ENCODE measurements at places on chromosomes 6 and 20. TPM values are rescaled to one million over a fixed set of nuclear protein-coding genes. Genes with fewer than 3 reads are reported as not detected.

CFAP61 gene
- total RNA-seq, result 1.4 TPM

CHRNA4 gene
- total RNA-seq, result not detected

HDGFL1 gene
- not detected for total RNA-seq

GRCh38 chr6:157880534-157880933, 57.5 kb downstream of the SNX9 start:
- DNase-seq, result no peak

DNA sequence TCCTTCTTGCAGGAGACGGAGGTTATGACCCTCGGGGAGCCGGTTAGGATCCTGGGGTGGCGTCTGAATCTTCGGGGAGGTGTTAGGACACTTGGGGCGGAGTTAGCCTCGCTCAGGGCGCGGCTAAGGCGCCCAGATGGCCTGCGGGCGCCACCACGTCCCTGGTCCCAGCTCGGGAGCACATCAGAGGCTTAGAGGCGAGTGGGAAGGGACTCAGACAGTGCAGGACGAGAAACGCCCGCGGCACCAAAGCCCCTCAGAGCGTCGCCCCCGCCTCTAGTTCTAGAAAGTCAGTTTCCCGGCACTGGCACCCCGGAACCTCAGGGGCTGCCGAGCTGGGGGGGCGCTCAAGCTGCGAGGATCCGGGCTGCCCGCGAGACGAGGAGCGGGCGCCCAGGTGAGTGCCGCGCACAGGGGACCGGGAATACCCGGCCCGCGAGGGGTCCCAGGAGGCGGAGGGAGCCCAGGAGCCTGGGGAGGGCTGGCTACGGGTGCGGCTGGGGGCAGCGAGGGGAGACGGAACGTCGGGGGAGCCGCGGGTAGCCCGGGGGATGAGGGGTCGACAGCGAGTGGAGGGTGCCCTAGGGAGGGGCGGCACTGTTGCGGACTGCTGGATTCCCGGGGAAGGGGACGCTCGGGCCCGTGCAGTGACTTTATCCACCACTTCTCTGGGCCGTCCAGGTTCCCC, at the start of gene HCK:
TSS of gene HCK (plus strand) at position 153 of the 688 bp plus-strand sequence.
- no peak for DNase-seq

- DNase-seq, result no peak
These were observed 32.3 kb downstream of the CNKSR3 start for GRCh38 chr6:154478021-154478700.

GRCh38 chr6:159097256-159097655, 52.5 kb upstream of the TAGAP start:
- no peak for DNase-seq

DNA sequence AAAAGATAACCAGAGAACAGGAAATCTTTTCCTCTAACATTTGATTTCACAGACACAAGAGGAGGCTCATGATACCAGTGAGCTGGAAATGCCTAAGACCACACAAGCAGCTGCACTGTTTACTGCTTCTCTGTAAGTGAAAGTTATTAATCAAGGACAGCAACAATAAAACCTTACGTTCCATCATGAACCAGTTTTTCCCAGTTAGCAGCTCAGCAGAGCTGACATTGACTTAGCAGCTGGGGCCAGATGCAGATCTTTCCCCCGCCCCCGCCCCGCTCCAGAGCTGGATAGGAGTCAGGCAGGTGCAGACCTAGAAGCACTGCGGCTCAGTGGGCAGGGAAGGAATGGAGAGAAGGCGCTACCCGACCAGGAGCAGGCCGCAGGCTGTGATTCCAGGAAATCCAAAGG, 275.2 kb downstream of the GMDS start:
- DNase-seq, result no peak

DNA sequence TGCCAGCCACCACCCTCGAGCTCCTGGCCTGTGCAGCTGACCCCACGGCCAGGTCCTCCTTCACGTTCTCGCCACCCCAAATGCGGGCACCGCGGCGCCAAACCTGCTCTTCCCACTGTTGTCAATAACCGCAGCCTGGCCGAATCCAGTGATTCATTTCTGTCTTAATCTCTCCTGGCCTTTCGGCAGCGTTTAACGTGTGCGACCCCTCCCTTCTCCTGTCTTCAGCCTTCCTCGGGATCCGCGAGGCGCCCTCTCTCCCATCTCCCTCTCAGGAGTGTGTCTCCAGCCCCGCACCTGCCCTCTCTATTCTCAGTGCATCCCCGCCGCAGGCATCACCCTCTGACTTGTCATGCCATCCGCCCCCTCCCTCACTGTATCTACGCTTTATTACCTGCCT, 91.4 kb downstream of the THBS2 start:
- no peak for DNase-seq
